ENCODE measurements at places on chromosomes 4 and X.

- DNase-seq, result no peak
Observed at GRCh38 chr4:8725071-8725841, 132.7 kb downstream of the CPZ start.

GRCh38 chrX:101708163-101708562 lies 48.5 kb upstream of the ARMCX2 start:
- no peak for DNase-seq

DNA sequence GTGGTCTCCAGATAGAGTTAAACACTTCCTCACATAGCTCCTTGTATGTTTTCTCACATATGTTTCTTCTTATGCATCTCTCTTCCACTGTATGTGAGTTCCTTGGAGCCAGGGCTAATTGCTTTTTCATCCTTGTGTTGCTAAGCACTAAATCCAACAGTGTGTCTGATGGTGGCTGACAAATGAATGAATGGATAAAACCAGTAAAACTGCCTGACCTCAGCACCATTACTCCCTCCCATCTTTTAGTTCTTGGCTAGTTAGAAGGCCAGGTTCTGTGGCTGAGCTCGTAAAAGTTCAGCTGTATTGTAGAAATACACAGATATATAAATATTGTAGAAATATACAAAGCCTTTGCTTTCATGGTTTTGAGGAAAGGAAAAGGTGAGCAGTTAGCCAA lies 50.4 kb downstream of the ARX start:
- DNase-seq, result no peak

DNA sequence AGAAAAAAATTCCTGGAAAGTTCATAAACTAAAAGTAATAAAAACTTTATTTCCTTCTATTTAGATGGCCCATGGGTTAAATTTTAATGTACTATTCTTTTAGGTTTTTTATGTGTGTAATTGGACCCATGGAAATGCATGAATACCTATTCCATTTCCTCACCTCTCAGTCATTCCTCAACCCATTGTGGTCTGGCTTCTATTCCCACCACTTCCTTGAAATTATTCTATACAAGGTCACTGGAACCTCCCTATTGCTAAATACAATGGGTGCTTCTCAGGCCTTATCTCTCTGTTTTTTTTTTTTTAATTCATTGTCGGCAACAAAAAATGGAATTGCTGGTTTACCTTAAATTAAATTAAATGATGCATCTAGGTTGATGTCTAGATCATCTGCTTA lies 17.2 kb downstream of the SLC39A8 start:
- DNase-seq, result no peak

DNA sequence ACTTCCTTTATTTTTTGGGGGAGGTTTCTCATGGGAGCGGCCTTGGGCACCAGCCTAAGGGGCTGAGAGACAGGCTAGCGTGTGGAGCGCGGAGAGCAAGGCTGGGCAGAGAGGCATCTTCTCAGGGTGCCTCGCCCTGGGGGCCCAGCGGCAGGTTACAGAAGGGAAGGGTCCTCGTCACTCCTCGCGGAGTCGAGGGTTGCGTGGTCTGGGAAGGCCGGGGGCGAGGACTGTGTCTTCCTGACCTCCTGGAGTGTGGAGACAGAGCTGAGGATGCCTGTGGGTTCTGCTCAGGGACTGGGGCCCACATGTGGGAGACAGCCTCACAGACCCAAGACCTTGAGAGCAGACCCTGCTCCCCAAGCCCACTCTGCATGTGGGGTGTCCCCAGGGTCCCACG lies 79.6 kb upstream of the LRPAP1 start:
- no peak for DNase-seq

DNA sequence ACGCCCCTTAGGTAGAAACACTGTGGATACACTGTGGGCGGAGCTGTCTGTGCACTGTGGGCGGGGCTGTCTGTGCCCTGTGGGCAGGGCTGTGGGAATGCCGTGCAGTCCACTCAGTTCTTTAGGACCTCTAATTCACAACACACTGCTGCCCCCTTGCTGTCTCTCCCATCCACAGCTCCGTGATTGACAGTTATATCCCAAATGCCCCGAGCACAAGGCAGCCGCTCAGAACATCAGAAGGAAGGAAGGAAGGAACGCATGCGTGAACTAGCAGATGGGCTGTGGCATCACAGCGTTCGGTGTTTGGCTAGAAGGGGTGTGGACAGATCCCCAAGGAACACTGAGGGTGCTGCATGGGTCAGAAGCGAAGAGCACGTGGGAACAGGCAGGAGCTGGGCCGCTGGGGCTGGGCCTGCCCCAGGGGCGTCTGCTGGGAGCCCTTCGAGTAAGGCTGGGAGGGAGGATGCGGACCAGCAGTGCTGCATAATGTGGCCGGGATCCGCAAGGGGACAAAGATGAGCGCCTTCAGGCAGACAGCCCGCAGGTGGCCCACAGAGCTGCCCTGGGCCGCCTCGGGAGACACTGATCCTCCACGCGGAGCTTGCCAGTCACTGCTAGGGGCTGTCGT lies 29.8 kb downstream of the ACOX3 start:
- DNase-seq, result no peak

GRCh38 chrX:136728393-136728792 lies 52.3 kb downstream of the ARHGEF6 start:
- DNase-seq, result no peak

DNA sequence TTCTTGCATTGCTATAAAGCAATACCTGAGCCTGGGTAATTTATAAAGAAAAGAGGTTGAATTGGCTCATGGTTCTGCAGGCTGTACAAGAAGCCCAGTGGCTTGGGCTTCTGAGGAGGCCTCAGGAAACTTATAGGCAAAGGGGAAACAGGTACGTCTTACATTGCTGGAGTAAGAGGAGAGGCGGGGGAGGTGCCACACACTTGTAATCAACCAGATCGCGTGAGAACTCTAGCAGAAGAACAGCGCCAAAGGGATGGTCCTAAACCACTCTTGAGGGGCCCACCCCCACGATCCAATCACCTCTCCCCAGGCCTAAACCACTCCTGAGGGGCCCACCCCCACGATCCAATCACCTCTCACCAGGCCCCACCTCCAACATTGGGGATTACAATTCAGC lies 50.6 kb upstream of the SHOX start:
- no peak for DNase-seq

DNA sequence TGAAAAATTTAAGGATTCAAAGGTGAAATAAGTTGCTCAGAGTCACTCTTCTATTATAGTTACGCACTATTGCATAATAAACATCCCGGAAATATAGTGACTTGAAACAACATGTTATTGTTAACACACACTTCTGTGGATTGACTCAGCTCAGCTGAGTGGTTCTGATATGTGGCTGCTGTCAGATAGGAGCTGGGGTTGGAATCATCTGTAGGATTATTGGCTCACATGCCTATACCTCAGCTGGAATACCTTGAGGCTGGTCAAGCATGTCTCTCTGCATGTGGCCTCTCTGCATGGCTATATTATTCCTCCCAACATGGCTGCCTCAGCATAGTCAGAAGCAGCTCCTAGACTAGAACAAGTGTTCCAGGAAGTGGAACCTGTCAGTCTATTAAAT lies 486.7 kb upstream of the MAGEB2 start:
- DNase-seq, result no peak

- no peak for DNase-seq
Observed at GRCh38 chr4:140343303-140343702, 30.1 kb upstream of the SCOC start.

GRCh38 chr4:7196736-7197135 lies 4.4 kb downstream of the SORCS2 start:
- no peak for DNase-seq

GRCh38 chr4:15689540-15689939 lies 7.9 kb downstream of the FAM200B start:
- DNase-seq, result no peak

DNA sequence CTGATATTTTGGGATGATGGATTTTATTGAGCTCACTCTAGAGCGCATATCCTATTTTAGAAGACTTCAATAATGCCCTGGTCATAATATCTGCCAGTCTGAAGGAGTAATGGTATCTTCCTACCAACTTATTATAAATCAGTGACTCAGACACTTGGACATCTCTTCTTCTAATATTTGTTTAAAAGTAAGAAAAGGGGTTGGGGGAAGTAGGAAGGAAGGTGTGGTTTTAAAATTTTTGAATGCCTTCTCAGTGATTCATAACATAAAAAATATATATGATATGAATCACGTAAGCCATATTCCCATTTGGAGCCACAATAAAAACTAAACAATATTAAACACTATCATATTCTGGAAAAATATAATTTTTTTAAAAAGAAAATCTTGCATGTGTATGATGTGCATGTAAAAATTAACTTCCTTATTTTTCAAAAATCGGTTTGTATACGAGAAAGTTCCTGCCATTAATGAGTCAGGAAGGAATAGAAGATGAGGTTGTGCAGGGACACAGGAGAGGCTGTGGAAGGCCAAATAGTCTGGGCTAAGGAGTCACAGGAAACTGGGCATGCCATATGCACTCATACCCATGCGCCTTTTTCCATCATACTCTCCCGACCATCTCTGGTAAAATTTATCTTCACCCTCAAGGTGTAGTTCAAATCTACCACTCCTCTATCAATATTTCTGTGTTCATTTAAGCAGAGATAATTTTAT lies 286.5 kb downstream of the EPHA5 start:
- DNase-seq, result no peak

DNA sequence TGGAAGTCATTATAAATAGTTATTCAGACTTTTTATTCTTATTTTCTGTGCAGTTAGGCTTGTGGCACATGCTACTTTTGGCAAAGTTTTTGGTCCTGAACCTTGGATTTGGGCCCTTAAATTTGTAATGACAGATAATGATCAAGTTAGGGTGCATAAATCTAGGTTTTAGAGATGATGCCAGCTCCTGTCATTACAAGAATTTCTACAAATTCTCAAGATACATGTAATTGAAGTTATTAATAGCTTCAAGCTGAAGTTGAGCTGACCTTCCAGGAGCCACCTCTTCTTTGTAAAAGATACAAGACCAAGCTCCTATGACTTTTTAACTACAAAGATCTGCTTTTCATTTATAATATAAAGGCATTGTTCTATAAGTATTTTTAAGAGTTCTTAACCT lies 255.6 kb upstream of the UGT8 start:
- no peak for DNase-seq

- DNase-seq, result no peak
Observed at GRCh38 chr4:182019148-182019652, 224.0 kb upstream of the TENM3 start.

GRCh38 chrX:155028877-155029291 lies 2.2 kb downstream of the FUNDC2 start:
- no peak for DNase-seq

DNA sequence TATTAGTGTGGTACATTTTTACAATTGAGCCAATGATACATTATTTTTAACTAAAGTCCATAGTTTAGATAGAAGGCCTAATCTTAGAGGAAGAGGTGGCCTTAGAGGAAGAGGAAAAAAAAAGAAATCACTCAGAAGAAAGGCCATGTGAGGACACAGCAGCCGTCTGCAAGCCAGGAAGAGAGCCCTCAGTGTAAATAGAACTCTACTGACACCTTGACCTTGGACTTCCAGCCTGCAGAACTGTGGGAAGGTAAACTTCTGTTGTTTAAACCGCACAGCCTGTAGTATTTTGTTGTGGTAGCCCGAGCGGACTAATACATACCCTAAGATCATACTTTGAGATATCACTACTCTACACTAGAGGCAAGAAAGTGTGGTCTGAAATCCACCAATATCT lies 5.1 kb upstream of the KCNIP4 start:
- no peak for DNase-seq

GRCh38 chrX:99421796-99422195 lies 988.3 kb downstream of the PCDH19 start:
- no peak for DNase-seq

DNA sequence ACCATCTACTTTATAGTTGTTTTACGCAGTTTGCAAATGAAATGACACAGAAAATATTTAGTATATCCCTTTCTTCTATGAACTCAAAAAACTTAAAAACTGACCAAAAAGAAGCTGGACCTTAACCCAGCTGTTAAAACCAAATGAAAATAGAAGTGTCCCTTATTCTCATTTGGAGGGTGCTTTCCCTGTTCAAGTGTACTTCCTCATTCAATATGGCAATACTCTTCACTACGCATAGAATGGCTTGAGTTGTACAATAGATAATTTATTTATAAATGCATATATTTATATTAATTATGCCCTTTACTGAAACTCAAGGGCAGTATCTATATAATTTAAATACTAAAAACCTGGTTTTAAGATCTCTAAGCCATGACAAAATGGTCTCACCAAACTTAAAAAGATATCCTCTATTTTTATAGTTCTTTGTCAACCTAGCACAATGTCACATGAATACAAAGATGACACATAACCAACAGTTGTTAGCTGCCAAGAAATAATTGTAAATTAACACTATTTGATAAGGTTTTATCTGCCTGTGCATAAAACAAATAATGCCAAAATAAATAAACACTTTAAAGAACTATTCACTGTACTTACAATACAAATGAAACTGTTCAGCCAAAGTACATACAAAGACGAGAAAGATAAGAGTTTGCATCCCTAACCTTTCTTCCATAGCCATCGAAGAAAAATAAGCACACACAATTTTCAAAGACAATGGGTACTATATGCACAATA lies 25.2 kb downstream of the YTHDC1 start:
- no peak for DNase-seq

Data from stimulated activated CD8-positive, alpha-beta memory T cell treated with anti-CD3 and anti-CD28 coated beads, Interleukin-4, amount 100 ng/mL, for 1 hour (primary cell).